ENCODE measurements at places on chromosomes 1 and 21.

DNA sequence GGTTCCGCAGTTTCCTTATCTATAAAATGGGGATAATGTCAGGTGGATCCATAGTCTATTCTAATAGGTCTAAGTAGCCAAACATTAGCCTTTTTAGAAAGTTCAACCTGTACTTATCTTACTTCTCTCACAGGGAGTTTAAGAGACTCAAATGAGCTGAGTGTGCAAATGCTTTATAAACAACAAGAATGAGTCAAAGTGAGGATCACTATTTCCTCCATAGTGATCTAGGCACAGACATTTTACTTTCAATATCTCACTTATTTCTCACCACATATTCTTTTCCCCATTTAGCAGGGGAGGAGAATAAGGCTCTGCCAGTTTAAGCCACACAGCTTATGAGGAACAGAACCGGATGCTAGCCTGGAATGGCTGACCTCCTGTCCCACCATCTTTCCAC lies 92.1 kb upstream of the LMO4 start:
- DNase-seq = no peak

GRCh38 chr1:59204001-59204400 lies 92.9 kb upstream of the FGGY start:
- no peak for DNase-seq

DNA sequence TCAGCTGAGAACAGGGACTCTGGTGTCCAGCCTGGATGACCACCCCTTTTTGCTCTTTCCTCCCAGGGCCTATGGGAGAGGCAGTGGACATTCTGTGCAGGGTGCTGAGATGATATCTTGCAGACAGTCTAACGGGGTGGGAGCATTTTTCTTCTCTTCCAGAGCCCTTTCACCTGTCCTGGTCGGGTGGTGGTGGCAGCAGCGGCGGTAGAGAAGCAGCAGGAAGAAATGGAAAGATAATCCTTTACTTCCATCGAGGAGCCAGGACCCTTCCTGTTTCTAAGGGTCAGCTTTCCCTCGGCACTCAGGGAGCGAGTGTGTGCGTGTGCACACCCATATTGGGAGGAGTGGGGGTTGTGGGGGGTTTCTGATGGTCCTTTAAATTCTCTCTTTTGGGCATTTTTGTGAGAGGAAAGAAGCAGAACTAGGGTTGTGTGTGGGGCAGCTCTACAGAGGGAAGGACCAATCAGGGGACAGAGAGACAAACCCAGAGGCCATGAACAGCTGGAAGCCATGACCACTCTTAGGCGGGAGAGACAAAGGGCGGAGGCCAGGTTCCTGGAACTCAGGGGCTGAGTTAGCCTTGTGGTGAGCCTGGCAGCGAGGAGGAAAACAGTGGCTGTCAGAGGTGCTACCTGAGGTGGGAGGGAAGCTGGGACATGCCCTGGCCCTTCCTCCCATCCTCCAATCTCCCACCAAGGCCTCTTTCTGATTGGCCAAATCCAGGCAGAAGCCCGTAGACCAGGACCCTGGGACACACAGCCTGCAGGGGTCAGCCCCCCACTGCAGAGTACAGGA lies 31.2 kb upstream of the CSF3R start:
- no peak for DNase-seq

DNA sequence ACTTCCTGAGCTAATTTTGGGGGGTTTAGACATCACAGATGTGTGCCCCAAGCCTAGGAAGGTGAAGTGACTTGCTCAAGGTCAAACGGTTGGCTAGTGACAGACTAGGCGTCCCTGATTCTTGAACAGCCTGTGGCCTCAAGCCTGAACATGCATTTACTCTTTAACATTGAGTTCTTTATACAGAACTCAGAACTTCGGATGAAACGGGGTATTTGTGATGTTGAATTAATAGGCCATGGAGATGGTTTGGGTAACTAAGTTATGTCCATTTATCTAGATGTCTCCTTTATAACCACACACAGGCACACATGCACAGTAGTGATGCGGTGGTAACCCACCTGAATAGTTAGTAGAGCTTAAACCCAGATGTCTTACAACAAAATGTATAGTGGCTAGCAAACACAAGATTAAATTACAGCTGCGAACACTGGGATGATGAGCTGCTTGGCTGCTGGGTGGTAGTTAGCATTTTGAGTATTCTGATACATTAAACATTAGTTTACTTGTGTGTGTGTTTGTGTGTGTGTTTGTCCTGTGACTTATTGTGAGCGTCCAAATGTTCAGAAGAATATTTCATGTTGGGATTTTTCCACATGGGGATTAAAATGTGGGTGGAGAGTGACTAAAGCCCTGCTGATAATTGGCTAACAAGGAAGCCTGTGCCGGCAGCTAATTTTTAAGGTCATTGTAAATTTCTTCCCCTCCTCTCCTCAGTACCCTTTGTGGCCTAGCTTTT lies 2.3 kb downstream of the ATP1A1 start:
- DNase-seq = no peak

DNA sequence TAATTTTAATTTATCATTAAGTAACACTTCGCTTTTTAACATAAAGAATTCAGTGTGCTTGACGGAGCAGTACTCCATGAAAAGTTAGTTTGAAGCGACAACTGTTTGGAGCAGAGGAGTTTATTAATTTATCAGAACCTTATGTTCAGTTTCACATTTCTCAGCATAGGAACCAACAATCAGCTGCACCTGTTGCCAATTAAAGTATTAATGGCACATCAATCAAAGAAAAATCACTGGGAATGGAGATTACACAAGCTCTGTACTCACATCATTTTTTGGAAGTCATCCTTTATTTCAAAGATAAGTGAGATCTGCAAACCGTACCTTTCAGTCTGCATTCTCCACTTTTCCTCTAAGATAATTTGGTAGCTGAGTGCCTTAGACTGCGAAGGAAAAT lies 344.6 kb downstream of the LMO4 start:
- no peak for DNase-seq

DNA sequence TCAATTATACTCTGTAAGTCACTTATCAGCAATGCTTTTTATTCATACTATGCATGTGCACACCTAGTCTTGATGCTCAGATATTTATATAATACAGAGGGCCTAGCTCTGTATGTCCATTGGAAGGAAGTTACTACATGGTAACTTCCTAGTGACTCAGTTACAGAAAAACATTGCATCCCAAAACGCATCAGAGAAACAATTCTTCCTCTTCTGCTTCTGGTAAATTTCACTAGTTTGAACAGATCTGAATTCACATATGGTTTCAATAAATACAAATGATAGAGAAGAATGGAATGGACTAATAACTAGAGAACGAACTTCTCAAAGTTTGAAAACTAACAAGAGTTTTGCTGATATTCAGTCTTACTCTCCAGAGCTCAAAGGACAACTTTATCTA lies 811.3 kb upstream of the ADGRL2 start:
- no peak for DNase-seq

- no peak for DNase-seq
Observed at GRCh38 chr21:31802331-31802730, 70.4 kb upstream of the SCAF4 start.

- DNase-seq = no peak
Observed at GRCh38 chr1:100868364-100868995, 26.2 kb downstream of the EXTL2 start.

DNA sequence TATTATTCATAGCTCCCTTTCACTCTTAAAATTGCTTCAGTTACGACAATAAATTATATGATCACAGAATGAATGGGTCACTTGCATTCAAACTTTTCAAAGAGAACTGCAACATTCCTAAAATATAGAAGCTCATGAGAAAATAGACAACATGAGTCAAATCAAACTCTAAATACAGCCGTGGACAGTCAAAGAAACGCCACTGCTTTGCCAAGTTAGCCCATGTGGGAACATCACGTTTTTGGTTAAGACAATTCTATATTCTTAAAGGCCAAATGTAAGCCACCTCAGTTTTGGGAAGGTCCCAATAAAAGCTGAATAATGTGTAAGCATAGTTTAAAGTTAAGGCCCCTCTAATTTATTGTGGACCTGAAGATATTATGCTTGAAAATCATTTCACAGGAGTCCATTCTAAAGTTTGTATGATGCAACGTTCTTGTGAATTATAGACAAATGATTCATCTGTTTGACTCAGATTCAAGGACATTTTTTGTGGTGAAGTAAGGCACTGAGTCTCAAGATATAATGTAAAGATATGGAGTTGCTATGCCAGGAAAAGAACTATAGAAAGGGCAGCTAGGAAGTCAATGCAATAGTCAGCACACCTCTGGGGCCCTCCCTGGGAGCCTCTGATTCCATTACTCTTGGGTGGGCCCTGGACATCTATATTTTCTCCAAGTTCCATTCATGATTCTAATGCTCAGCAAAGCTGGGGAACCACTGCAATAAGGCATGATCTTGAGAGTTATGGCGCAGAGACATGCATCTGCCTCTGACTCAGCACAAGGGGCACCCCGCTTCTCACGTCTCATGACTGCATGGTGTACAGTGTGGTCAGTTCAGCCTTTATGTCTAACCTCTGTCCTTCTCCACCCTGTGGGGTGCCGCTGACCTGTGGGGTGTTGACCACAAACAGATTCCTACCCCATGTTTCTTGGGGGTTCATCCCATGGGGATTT lies 33.9 kb downstream of the ETS2 start:
- DNase-seq = peak; percentile 60
